ENCODE measurements at places on chromosomes 1 and 21.

DNA sequence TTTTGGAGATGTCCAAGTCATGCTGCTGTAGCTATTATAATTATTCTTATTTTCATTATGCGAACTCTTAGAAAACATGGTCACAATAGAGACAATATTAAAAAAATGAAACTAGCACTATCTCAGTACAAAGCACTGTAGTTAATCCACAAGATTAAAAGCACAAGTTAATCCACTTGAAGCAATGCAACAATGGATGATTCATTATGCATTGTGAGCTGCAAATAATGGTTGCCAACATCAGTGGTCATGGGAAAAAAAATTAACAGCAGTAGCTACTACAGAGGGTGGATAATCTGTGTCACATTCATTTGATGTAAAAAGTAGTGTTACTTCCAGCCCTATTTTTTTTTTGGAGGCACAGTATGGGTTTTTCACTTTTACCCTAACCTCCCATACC, 56.7 kb downstream of the DPT start:
- DNase-seq, result no peak

DNA sequence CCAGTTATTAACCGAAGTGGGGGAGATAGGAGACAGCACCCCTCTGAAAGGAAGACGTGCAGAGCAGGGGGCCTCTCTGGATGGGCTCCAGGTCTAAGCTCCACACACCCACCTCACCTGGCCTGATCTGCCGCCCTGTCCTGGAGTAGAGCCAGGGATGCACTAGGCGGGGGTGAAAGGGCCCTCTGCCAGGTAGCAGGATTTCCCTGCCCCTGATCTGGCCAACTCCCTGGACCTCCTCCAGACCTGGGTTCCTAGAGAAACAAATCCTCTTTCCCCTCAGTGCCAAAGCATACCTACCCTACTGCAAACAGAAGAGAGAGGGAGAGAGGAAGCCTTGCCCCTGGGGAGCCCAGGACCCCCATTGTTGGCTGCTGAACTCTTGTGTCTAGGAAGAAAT, 2.0 kb downstream of the CRABP2 start:
- DNase-seq, result no peak

DNA sequence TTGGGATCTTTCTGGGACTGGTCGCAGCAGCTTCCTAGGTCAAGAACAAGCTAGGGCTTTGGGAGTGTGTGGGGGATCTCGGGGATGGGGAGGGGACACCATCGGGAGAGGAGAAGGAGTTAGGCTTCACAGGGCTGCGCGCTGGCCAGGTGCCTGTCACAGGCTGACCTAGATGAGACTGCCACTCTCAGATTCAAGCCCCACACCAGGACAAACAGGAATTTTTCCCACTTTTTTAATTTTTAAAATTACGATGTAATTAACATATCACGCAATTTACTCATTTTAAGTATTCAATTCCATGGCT, 180.6 kb downstream of the CAMTA1 start:
- DNase-seq, result no peak

DNA sequence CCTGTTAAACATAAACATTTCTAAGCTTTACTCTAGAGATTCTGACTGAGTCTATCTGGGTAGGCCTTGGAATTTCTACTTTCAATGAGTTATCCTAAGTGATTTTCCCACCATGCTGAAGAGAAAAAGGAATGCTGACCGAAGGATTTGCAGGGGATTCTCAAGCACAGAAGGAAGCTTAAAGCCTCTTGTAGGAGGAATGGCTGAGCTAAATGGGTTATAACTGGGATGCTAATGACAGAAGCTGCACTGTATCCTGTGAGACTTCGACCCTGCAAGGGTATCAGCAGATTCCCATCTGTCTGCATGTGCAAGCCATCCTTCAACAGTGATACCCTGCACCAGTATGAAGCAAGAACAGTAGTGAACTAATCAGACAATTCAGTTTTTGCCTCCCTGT, 35.4 kb downstream of the SLC35D1 start:
- DNase-seq, result no peak

DNA sequence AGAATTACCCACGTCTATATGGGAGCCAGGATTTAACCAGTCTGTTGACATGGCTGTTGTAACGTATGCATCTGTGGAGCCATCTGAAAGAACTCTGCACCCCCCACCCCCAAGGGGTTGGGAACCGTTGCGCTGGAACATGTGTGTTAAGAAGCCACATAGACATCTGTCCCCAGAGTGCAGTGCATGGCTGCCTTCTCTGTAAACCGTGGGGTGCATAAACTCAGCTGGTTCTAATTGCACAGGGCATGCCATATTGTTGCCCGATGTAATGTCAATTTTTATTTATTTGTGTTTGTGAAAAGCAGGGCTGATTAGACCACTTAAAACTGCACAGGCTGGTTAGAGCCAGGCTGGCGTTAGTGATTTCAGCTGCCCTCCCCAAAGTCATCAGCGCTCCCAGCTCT, 70.1 kb upstream of the ROR1 start:
- peak; percentile 83 for DNase-seq

GRCh38 chr1:170734412-170735175, 70.7 kb downstream of the PRRX1 start:
- no peak for DNase-seq

DNA sequence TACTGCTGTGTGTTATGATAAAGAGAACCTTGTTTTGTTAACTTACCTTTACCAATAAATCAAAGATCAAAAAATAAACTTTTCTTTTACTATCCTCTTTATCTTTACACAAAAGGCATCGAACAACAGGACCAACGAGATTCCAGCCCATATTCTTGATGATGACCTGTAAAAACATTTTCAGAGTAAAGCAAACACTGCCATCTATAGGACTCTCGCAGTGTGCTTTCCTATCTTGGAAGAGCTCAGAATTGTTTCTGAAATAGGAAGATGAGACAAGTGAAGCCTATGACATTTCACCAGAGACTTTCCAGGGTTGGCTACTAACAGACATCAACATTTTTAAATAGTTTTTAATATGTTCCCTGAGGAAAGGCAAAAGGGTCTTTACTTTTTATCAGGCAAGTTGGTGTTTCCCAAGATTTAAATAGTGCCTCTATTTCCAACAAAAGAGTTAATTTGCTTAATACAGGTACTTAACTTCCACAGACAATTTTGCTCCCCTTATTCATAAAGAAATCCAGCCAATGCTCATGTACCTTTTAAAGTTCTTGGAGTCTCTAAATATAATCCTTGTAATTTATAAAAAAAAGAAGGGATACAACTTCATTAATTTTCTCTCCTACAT, 7.3 kb downstream of the GLMN start:
- peak; percentile 50 for DNase-seq

GRCh38 chr1:213120386-213120785, 69.3 kb downstream of the RPS6KC1 start:
- DNase-seq, result no peak

- no peak for DNase-seq
Observed at GRCh38 chr1:21933397-21934248, 3.5 kb downstream of the HSPG2 start.

DNA sequence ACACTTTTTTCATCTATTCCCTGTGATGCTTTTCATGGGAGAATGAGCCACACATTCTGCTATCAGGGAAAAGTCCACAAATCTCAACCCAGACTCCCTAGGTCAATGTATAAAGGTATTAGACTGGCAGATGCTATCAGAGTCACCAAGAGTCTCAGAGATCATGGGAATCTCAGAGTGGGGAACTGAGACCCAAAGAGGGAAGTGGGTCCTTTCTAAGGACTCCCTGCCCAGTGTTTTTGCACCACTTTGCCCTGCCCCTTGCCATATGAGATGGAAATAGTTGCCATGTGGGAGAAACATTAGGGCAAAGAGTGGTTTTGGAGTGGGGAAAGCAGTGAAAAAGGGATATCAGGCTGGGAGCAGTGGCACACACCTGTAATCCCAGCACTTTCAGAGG, 19.1 kb upstream of the AZIN2 start:
- DNase-seq, result no peak

DNA sequence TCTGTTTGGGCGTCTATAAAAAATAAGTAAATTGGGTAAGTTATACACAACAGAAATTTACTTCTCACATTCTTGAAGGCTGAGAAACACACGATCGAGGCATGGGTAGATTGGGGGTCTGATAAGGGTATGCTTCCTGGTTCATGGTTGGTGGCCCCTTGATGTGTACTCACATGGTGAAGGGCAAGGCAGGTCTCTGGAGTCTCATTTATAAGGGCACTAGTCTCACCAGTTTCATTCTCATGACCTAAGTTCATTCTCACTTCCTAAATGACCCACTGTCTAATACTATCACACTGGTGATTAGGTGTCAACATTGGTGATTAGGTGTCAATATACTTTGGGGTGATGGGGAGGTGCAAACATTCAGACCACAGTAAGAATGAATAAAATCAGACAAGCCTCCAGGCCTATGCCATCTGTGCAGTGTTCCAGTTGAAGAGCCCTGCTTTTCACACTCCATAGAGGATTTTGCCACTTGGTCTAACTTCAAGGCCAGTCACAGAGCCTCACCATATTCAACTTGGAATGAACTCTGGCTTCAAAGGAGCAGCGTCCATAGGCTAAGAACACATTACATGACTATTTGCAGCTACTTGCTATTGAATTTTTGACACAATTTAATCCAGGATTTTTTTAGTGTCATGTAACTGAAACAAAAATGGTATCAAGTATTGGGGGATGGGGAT, 2.5 kb upstream of the GBP4 start:
- no peak for DNase-seq

DNA sequence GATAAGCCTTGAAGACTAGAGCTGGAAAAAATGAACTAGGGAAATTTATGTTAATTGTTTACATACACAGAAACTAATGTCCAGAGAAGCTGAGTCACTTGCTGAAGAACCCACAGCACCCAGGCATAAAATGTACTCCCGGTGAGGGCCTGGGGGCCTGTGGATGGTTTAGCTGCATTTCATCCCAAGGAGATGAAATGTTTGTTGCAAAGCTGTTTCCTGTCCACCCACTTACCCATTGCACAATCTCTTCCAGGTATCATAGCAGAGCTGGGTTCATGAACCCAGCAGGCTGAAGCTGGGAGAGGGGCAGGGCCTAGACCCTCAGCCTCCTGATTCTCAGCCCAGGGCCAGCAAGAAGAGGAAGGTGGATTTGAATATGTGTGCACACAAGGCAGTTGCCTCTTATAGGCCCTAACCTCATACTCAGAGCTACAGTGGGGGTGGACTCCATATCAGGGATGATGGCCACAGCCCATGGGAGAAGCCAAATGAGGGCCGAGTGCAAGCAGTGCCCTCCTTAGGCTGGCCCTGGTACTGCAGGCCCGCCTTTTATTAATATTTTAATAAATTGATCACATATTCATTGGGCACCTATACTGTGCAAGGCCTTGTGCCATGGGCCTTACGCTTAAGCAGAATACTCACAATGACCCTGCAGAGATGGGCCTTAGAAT, 110.8 kb downstream of the LACTBL1 start:
- DNase-seq, result no peak

DNA sequence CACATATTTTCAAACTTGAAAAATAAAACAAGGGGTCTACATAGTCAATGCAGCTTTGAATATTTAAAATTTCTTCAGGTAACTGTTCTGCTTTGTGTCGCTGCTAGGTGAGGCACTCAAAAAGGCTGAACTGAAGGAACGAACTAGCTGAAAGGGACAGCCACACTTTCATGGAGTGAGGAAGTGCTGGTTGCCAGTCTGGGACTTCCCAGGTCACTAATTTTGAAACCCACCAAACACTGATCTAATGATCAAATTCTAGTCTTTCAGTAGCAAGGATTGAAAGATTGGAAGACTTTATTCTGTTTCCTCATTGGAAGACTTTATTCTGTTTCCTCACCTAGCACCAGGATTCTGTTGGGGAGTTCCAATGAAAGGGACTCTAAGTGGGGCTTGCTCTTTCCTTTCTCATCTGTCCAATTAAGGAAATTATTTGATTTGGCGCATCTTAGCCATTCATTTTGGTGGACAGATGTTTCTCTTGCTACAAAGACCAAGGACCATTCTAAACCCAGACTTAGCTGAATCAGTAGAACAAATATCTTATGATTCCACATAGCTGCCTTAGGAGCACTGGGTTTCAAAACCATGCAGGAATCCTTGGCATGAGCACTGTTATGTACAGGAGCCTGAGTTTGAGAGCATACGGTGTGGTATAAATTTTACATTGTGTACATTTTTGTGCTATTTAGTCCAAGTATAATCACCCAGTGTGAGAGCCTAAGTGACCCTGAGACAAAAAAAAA, 10.9 kb upstream of the ARID1A start:
- no peak for DNase-seq

DNA sequence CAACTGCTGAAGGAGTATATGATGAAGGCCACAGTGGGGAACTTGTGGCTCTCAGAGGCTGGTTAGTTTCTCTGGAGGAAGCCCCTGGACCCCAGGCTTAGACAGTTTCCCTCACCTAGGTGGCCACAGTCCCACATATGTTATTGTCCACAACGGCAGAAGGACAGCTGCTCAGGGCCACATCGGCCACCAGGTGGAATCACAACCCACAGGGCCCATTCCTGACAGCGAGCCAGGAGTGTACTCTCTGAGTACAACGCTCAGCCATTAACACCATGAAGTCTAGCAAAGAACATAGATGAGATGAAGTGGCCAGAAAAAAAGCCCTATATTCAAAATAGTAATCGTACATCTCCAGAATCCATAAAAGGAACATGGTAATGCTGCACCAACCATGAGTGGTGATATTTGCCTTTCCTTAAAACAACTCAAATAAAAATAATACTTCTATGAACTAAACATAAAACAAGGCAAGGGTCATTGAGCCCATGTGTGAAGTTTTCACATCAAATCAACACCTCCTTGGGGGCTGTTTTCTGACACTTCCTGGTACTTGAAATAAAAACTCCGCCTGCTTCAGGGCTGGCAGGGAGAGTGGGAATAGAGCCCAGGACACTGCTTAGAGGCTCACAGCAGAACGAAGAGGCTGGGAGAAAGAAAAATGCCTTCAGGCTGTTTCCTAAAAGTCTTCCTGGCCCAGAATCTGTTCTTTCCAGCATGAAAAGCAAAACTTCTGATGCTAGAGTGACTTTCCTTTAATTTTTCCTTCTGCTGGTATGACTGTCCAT, 383.3 kb downstream of the HHAT start:
- DNase-seq, result no peak

DNA sequence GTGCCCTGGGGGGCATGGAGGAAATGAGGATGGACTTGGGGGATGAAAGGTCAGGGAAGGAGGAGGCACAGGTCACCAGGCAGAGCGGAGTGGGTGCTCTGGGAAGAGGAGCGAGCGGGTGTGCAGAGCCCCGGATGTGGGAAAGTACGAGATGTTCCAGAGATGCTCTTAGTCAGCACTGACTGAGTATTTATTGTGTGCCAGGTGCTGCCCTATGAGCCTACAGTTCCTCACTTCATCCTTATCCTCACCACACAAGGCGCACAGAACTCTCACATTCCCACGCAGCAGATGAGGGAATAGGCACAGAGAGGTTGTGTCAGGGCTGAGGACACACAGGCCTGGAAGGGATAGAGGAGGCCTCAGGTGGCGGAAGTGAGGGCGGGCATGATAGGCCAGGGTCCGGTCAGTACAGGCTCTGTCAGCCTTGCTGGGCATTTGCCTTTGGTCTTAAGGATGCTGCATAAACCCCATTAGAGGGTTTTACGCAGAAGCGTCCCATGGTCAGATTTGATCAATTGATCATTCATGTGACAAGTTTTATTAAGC, 77.3 kb downstream of the ARHGEF10L start:
- no peak for DNase-seq

All from NCI-H1694 treated with DMSO at 0.1 percent for 48 hours (cell line).